ENCODE measurements at places on chromosomes 2 and 18.

GRCh38 chr18:79528846-79529245, 133.1 kb downstream of the NFATC1 start:
- DNase-seq: peak; percentile 46

GRCh38 chr18:13811993-13812392, 12.0 kb upstream of the MC5R start:
- no peak for DNase-seq

- no peak for DNase-seq
Observed at GRCh38 chr18:34222307-34223163, 2.2 kb downstream of the NOL4 start.

DNA sequence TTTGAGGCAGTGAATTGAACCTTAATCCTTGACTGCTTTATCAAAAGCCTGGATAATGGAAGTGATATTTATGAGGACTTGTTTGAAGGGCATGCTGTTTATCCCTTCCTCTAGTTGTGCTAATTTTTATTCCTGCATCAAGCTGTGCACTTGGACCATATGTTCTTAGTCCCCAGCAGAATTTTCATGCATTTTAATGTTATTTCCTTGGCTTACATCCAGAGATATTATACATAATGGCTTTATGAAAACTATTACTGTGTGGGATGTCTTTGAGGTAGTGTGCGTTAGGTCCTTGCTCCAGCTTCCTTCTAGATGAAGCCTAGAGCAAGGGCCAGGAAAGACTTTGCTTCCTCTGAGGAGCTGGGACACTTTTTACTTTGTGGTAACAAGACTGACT, 378.4 kb downstream of the LPIN1 start:
- no peak for DNase-seq

DNA sequence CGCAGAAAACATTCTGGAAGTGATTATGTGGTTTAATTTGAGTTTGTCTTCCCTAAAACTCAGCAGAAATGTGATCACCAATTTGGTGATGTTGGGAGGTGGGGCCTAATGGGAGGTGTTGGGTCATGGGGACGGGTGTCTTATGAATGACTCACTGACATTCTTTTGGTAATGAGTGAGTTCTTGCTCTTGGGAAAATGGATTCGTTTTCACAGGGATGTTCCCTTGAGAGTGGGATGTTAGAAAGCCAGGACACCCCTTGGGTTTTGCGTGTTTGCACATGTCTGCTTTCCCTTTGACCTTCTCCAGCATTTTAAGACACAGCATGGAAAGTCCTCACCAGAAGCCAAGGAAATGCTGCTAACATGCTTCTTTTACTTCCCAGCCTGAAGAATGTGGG, 321.5 kb upstream of the NT5C1B start:
- no peak for DNase-seq

GRCh38 chr2:144470334-144470733, 49.6 kb downstream of the ZEB2 start:
- DNase-seq: no peak

DNA sequence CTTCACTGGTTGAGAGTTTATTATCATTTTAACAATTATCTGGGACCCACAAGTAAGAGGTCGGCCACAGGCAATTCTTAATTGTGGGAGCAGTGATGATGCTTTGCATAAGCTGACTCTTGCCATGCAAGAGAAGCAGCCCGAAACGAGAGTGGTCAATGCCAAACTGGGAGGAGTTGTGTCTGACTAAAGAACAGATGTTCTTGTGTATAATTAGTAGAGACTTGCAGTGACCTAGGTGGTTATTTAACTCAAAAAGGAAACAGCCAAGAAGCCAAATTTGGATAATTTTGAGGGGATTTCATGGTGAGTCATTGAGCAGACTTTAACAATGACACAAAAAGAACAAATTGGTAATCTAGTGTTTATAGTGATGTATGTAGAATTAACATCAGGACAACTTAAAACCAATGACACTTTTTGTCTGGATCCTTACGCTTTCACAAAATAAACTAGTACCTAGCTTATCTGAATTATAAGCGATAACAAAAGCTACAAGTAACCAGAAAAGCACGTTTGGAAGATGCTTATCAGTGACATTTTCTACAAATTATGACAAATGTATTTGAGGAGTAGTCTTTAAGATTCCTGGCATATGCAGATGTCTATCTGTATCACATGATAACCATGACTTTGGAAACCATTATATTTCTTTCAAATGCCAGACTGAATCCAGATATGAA, 184.7 kb upstream of the DLGAP1 start:
- no peak for DNase-seq

GRCh38 chr2:199460101-199460671, 2.4 kb upstream of the SATB2 start:
- DNase-seq: no peak

- no peak for DNase-seq
Observed at GRCh38 chr2:158823486-158824237, 28.5 kb downstream of the DAPL1 start.

GRCh38 chr2:232598293-232598692, 35.1 kb upstream of the EFHD1 start:
- no peak for DNase-seq

- peak; percentile 37 for DNase-seq
Observed at GRCh38 chr2:191571163-191571769, 106.7 kb upstream of the NABP1 start.

DNA sequence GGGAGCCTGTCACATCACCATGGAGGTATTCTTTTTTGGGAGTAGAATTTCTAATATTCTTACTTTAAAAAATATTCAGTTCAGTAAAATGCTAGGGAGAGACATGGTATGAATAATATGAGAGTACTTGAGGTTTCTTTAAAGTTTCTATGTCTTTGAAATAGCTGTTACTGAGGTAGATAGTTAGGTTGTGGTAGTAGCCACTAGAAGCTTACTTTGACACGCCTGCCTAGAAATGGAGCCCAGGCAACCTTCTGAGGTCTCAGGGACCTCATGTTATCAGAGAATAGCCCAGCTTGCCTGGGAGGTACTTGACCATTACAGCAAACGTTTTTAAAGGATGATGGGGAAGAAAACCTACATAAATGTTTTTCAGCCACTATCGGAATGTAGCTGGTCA, 131.2 kb downstream of the AGPS start:
- DNase-seq: no peak

DNA sequence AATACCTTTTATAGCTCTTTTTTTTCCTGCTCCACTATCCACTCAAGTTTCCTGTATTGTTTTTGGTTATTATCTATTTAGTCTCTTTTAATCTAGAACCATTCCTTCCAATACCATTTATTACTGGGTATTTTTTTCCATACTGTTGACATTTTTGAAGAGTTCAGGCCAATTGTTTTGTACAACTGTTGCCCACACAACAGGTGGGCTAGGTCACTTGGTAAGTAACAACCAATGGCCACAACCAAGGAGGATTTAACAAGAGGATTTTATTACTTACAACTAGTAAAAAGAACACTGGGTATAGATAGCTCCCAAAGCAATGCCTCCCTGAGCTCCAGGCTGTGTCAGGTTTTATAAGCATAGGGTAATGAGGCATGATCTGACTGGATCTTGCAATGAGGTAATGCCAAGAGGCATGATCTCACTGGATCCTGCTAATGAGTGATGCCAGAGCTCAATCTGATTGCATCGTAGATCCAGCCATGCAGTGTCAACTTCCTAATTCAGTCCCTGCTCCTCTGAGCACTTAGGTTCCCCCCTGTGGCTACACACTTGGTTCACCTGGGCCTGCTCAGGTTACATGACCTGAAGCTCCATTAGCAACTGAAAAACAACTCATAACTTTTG, 7.1 kb upstream of the CEP68 start:
- DNase-seq: no peak

DNA sequence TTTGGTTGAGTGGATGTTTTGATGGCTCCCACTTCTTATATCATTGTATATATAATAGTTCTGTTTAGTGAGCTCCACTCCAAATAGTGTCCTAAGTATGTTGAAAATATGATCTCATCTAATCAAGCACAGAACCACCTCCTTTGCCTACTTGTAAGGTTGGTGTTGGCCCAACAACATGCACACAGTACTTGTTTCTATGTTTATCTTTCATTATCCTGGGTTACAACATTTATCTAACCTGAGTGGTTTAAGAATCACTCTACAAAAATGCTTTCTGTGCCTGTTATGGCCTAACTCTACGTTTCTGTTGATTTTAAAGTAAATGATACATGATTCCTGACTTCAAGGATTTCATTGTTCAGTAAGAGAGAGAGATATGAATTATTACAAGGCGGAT, 281.9 kb downstream of the FIGN start:
- no peak for DNase-seq

DNA sequence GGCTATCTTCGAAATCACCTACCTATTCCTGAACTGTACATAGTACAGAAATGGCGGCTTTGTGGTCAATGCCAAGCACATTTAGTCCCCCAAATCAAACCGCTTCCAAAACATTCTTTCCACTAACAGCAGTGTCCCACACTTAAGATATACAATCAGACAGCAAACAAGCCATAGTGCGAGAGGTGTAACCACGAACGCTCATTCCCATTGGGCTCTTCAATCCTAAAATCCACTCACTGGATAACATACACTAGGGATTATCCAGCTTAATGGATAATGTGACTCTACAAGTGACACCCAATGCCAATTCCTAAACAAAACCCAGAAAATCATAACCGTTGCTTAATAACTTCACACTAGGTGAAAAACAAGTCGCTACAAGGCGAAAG, 2.0 kb downstream of the XPO1 start:
- no peak for DNase-seq

DNA sequence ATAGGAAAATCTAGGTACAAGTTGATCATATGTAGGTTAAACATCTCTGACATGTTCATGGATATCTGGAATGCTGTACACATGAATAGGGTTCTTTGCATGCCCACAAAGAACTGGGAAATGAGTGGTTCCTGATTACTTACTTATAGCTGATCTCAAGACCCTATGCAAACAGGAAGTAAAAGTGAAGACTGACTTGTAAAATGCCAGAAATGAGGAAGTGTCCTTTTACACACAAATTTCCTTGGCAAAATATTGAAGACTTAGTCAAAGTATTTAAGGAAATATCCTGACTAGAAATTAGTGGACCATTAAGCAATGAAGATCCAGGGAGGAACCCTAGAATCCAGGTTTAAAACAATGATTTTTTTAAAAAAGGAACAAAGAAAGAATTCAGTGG, 203.7 kb upstream of the DLGAP1 start:
- no peak for DNase-seq

DNA sequence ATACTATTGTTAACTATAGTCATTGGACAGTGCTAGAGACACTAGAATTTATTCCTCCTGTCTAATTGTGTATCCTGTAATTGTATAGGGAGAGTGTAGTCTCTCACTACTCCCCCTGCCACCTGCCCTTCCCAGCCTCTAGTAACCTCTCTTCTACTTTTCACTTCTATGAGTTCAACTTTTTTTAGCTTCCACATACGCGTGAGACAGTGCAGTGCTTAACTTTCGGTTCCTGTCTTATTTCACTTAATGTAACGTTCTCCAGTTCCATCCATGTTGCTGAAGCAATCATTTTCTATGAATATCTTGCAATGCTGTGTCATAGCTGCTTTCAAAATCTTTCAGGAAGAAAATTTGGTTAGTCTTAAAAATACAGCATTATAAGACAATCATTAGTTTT, 22.8 kb upstream of the RUFY4 start:
- DNase-seq: no peak

GRCh38 chr2:225993430-225993829, 593.9 kb downstream of the NYAP2 start:
- DNase-seq: no peak

DNA sequence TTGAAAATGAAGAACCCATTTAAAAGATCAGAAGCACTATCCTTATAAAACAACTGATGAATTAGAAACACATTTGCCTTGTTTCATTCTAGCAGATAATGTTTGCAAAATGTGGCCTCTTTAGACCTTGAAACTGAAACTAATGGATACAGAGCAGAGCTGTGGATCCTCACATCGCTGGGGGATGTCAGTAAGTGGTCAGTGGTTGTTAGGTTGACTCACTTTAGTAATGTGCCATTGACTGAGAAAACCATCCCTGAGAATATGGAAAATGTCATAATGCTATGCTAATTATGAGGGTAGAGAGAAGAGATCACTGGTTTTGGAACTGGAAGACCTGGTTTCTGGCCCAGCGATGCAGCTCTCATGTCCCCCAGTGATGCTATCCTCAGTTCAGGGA, 176.7 kb downstream of the MYO1B start:
- DNase-seq: no peak

GRCh38 chr18:26386002-26386401, 159.8 kb downstream of the TAF4B start:
- peak; percentile 14 for DNase-seq

- no peak for DNase-seq
Observed at GRCh38 chr18:53755914-53756609, 468.4 kb downstream of the MBD2 start.

- no peak for DNase-seq
Observed at GRCh38 chr18:46336278-46337111, 232.3 kb downstream of the HAUS1 start.

DNA sequence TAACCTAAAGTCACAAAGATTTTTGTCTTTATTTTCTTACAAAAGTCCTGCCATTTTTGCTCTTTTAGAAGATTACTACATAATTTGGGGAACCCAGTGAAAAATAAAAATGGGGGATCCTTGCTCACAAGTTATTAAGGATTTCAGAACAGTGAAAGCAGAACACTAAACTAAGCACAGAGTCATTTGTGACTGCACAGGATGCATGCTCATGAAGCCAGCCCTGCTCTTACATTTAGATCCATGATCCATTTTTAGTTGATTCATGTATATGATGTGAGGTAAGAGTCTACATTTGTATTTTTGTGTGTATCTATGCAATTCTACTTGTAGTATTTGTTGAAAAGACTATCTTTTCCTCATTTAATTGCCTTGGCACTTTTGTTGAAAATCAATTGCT, 21.8 kb downstream of the SP140L start:
- no peak for DNase-seq

DNA sequence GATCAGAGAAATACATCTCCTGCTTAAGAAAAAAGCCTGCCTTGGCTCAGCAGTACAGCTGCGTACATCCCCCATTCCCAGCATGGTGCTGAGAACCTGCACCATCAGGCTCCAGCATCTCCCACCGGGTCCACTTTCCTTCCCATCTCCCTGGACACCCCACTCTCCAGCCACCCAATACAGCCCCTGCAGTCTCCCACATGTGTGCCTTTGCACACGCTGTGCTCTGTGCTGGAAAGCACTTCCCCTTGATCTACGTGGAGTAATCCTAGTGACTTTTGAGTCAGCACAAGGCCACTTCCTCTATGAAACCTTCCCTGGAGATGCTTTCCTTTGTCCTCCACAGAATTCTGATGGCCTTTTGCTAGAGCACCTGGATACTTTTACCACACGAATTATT, 17.0 kb downstream of the STAT1 start:
- DNase-seq: no peak

- DNase-seq: no peak
Observed at GRCh38 chr2:45928946-45929345, 277.5 kb downstream of the PRKCE start.

GRCh38 chr2:1967242-1968208, 223.2 kb upstream of the PXDN start:
- no peak for DNase-seq
